ENCODE measurements at places on chromosomes 5 and 9.

- DNase-seq = no peak
Observed at GRCh38 chr9:99531313-99531712, 290.4 kb upstream of the NR4A3 start.

DNA sequence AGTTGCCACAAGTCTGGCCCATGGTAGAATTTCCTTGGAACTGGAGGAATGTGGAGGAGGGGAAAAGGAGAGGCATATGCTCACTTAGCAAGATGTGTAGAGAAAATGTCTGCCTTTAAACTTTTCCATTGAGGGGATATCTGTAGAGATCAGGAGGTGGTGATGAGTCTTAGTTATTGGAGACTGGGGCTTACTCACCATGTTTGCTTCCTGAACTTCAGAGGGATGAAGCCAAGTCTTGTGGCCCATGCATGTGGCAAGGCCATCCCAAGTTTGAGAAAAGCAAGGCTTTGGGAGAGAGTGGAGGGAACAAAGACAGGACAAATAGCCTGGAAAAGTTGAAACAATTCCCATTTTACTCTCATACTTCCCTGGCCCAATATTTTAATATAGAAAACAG lies 124.5 kb downstream of the GDNF start:
- no peak for DNase-seq

GRCh38 chr9:37381094-37381741 lies 41.3 kb upstream of the GRHPR start:
- no peak for DNase-seq

- peak; percentile 99 for DNase-seq
Observed at GRCh38 chr9:2291980-2292704, 277.0 kb downstream of the SMARCA2 start.

- no peak for DNase-seq
Observed at GRCh38 chr9:353077-353476, 138.4 kb downstream of the DOCK8 start.

DNA sequence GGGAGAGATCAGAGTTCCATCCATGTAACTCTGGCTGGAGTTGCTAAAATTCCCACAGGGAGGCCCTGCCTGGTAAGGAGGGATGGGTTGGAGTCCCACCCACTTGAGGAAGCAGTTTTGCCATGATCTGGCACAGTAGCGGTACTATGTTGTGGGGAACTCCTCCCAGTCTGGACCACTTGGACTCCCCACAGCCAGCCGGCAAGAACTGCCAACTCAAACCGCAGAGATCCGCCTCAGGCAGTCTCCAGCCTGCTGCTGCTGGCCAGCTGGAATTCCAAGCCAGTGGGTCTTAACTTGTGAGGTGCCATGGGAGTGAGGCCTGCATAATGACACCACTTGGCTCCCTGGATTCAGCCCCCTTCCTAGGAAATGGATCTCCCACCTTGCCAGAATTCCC lies 151.9 kb downstream of the NDUFS4 start:
- no peak for DNase-seq

- DNase-seq = no peak
Observed at GRCh38 chr9:102669220-102669619, 325.9 kb upstream of the CYLC2 start.

GRCh38 chr9:127500399-127500798 lies 49.1 kb downstream of the LRSAM1 start:
- DNase-seq = no peak

DNA sequence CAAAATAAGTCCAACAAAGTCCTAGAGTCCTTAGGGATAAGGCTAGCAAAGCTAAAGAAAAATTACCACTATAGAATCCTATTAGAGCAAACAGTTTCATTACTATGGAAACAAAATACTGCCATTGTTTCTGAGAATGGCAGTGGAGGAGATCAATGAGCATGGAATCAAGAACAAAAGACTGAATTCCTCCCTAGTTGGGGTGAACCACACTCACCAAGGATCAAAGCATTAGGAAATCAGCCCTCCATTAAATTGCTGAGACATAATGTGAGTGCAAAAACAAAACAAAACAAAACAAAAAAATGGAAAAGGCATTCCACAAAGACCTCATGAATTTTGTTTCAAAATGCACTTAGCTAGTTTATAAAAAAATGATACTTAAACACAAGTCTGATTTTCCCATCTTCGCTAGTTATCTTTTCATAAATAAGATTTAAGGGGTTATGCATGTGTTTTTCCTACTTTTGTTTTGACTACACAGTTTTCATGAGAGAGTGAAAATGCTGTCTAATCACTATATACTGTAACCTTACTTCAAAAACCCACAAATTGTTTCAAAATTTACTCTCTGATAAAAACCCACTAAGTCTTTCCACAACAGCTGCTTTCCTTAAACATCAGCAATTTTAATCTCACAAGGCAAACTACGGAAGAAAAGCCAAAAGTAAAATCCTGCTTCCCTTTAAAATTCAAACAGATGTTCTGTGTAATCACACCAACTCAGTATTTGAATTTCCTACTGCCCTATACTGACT lies 9.7 kb downstream of the SERINC5 start:
- no peak for DNase-seq

DNA sequence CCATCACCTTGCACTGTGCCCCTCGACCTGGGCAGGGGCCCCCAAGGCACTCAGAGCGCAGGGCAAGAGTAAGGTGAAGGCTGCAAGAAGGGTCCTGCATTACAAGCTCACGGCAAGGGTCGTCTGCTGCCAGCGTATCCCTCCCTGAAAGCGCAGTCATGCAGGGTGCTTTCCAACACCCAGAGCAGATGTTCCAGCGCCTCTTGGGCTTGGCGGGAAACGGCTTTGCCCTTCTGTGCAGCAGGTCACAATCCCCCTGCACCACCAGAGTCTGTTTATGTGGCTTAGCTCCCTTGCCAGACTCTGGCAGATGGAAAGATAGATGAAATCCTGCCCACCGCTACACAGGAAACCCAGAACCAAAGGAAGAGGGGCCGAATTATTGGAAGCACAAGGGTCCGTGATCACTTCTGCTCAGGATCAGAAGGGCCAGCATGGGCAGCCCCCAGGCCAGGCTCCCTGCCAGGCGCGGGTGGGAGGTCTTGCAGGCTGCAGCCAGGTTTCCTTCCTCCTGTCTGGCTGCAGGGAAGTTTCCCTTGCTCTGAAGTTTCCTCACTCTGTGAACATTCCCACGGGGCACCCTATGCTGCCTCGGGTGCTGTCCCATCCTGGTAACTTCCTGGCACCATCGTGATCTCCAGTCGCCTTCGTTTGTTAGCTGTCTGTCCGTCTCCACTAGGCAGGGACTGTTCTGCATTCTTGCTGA lies 132.2 kb downstream of the ZNF354C start:
- no peak for DNase-seq

DNA sequence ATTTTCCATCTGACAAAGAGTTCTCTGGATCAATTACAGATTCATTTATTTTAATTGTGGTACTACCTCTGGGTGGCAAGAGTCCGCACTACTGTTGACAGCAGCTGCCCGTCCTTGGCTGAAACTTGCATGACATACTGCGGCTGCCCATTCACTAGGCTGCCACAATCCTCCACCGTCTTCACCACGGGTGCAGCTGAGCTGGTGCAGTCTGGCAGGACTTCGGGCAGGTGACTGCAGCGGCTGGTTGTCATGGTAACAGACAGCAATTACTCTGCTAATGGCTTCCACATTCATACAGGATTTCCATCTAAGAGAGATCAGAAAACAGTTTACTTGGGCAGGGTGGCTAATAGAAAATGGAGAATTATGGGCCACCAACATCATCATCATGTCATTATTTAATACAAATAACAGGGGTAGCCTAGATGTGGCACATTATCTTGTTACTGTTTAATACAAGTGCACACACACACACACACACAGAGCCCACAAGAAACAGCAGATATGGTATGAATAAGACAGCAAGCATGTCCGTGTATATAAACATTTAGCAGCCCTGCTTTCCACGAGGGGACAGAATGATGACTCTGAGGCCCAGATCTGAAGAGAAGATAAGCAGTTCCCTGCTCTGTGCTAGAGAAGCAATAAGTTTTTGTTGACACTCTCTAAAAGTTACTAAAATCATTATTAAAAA lies 112.3 kb downstream of the MARCHF3 start:
- DNase-seq = peak; percentile 54

GRCh38 chr9:126985870-126986498 lies 71.4 kb downstream of the RALGPS1 start:
- DNase-seq = peak; percentile 24

GRCh38 chr9:128786681-128787601 lies at the start of gene TBC1D13:
Gene TBC1D13, plus strand, starts transcription at chr9:128787253. Its CDS starts 101 bp downstream, at chr9:128787354.
- DNase-seq = peak; percentile 3

DNA sequence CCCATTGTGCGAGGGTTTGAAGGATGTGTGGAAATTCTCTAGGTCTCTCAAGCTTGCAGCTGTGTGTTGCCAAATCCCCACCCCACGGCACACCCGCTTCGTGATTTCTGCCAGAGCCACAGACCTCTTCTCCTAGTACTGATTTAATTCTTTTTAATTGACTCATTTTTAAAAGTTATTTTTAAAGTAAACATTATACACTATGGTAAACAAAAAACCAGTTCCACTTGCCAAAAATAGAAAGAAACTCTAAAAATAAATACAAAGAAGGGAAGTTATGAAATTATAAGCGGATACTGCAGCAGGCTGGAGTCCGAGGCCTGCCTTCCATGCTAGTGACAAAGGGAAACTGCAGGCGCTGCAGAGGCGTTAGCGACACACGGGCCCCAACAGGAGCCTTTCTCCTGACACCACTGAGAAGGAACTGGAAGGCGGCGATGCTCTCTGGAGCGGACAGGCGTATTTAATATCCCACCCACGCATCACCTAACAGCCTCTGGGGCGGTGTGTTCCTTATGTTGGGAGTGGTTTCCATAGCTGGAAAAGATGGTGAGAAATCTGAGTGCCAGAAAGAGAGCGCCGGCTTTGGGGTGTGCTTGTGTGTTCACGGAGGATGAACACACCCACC lies 122.5 kb downstream of the COL23A1 start:
- no peak for DNase-seq

GRCh38 chr5:66353186-66353585 lies 209.1 kb downstream of the SREK1 start:
- no peak for DNase-seq

GRCh38 chr5:75538211-75538610 lies 26.5 kb downstream of the POLK start:
- no peak for DNase-seq

DNA sequence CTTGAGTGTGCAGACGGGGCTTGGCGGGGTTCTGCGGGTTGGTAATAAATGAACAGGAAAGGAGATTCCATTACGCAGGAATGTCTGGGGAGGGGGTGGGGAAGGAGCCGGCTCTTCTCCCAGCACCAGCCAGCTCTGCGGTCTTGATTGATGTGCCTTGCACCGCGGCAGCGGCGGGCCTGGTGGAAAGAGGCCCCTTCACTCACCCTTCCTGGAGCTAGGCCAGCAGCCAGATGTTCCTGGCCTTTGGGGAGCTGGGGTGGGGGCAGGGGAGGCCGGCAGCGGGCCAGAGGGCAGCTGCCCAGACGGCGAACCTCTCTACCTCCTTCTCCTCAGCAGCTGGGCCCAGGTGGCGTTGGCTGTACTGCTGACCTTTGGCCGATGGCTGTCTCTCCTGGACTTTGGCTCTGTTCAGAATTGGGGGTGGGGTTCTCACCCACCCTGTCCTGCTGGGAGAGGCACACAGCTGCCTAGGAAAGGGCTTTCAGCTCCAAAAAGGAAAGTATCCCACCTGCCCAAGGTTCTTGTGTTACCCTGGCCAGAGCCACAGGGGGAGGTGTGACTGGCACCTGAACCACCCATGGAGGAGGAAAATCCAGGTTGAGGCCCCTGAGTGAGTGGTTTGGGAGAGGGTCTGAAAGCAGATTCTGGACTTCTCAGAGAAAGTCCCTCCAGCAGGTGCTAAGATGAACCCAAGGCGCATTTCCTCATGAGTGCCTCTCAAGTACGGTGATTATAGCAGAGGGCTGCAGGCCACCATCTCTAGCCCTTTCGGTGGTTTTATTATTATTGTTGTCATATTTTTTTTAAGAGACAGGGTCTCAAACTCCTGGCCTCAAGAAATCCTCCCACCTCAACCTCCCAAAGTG lies 58.0 kb upstream of the SYNPO start:
- DNase-seq = no peak

- DNase-seq = no peak
Observed at GRCh38 chr9:78899006-78899405, 602.1 kb downstream of the PSAT1 start.

GRCh38 chr5:393846-394275 lies 49.1 kb upstream of the EXOC3 start:
- DNase-seq = no peak

- no peak for DNase-seq
Observed at GRCh38 chr5:87020099-87020934, 247.4 kb upstream of the RASA1 start.

DNA sequence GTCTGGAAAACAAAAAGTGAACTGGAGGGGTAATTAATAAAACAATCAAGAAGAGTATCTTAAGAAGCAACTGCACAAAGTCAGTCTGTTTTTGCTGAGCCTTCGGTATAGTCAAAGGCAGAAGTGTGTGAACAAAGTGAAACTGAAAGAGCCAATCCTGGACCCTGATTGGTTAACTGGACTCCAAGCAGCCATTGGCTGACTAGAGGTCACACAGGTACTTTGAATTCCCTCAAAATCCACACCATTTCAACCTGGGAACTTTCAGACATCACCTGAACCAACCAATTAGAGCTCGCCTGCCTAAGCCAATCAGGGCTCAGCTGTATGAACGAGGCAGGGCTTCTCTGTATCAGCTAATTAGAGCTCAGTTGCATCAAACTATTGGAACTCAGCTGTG lies 286.7 kb downstream of the TLE4 start:
- DNase-seq = no peak

GRCh38 chr9:138071731-138072130 lies 194.1 kb downstream of the CACNA1B start:
- DNase-seq = no peak

DNA sequence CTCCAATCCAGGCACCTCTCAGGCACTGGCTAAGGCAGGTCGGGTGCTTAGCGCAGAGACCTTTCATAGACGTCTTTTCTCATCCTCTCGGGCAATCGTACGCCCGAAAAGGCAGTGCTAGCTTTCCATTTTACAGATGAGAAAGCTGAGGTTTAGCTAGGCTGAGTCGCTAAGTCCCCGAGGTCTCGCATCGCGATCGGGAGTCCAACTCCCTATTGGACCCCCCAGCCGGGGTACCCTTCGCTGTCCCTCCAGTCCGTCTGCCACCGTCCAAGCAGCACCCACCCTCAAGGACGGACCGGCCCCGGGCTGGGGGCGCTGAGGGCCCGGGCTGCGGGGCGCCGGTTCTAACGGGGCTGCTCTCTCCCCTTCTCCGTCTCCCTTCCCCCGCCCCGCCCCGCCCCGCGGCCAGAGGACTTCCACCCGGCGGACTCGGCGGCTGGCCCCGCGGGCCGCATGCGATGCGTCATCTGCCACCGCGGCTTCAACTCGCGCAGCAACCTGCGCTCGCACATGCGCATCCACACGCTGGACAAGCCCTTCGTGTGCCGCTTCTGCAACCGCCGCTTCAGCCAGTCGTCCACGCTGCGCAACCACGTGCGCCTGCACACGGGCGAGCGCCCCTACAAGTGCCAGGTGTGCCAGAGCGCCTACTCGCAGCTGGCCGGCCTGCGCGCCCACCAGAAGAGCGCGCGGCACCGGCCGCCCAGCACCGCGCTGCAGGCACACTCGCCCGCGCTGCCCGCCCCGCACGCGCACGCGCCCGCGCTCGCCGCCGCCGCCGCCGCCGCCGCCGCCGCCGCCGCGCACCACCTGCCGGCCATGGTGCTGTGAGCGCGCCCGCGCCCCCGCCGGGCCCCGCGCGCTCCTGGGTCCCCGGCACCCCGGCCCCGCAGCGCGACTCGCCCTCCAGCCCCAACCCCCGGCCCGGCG lies 12.5 kb upstream of the EXOSC2 start:
- no peak for DNase-seq

GRCh38 chr9:124197177-124198095 lies 60.3 kb upstream of the NEK6 start:
- no peak for DNase-seq

GRCh38 chr5:83000428-83000827 lies 76.8 kb downstream of the TMEM167A start:
- no peak for DNase-seq

- DNase-seq = no peak
Observed at GRCh38 chr5:173774271-173774761, 113.8 kb upstream of the CPEB4 start.

All from NCI-H2081 treated with DMSO at 0.1 percent for 48 hours (cell line).